ENCODE measurements at places on chromosomes 7 and 10.

DNA sequence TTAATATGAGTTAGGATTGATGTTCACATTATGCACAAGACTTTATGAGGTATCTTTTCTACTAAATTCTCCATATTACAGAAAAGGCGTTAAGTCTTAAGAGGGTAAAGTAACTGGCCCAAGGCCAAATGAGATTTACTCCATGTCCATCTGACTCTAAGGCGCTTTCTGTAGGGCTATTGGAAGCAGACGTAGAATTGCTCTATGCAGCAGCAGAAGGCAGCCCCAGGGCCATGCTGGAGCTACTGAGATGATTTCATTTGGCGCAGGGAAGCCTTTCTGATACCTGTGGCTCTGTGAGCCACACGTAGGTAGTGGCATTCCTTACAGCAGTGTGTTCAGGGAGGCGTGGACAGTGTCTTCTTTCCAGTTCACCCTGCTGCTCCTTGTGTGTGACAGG lies 133.1 kb downstream of the SH2D4B start:
- DNase-seq = no peak

- no peak for DNase-seq
Measured at GRCh38 chr7:107032720-107033438, 11.6 kb upstream of the PRKAR2B start.

DNA sequence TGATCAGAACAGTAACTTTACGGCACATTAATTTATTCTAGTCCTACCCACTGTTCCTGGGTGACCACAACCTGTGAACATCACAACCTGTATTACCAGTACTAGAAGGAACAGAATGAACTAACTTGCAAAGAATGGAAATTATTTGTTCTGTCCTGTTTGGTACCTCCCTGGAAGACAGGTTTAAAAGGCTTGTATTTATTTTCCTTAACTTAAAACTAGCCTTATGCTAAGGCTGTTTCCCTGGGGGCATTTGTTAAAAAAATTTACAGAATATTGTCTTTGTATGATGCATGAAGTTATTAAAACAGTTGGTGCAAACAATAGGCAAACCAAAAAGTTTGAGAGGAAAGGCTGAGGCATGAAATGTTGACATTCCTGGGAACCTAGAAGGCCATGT lies 132.7 kb downstream of the DNAJC1 start:
- DNase-seq = no peak

GRCh38 chr7:87110778-87111177 lies 41.5 kb upstream of the DMTF1 start:
- DNase-seq = peak; percentile 51

DNA sequence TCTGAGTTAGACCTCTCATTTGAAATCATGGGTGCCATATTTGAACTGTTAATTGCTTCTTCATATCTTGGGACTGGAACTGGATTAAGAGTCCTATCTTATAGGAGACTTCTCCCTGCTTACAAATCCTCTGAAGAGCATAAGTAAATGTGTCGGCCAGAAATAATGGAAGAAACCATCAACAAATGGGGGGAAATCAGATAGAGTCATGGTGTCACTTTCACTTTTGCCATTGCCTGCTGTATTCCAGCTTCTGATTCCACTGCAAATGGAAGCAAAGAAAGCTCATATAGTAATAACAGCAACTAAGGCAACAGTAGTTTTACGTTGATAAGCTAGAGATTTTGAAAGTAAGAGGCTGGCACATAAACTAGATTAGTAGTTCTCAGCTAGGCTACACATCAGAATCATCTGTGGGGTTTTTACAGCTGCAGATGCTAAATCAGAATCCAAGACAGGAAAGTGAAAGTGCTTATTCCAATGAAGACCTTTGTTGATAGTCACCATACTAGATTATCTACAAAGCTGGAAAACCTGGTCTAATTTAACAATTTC lies 12.3 kb upstream of the CRPPA start:
- no peak for DNase-seq

- no peak for DNase-seq
Measured at GRCh38 chr7:127536741-127537140, 48.7 kb downstream of the GCC1 start.

- DNase-seq = no peak
Measured at GRCh38 chr7:51620706-51621105, 304.1 kb upstream of the COBL start.

GRCh38 chr10:6501931-6502330 lies 78.1 kb downstream of the PRKCQ start:
- no peak for DNase-seq

- no peak for DNase-seq
Measured at GRCh38 chr10:104935656-104936055, 294.6 kb downstream of the SORCS3 start.

- DNase-seq = peak; percentile 14
Measured at GRCh38 chr7:80018941-80019808, 115.5 kb upstream of the GNAI1 start.

DNA sequence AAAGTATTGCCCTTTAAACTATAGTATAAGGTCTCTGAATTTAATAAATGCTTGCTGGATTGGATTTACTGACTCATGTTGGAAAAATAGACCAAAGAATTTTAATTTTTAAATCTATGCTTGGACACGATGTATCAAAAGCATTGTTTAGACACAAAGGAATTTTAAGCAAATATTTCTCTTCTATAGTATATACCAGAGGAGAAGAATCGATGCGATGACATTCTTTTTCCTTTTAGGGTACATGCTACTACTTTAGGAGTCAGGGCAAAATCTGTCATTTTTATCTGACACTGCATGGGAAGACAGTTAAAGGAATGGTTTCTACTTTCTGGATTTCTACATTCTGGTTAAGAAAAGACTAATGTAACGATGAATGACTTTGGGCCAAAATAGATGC lies 339.9 kb downstream of the BMPER start:
- no peak for DNase-seq

- DNase-seq = no peak
Measured at GRCh38 chr7:151206914-151207313, 3.4 kb downstream of the H2BK1 start.

GRCh38 chr7:9962742-9963141 lies 1010.9 kb upstream of the PHF14 start:
- DNase-seq = no peak

GRCh38 chr10:3330663-3331062 lies 158.1 kb upstream of the PITRM1 start:
- DNase-seq = peak; percentile 76

DNA sequence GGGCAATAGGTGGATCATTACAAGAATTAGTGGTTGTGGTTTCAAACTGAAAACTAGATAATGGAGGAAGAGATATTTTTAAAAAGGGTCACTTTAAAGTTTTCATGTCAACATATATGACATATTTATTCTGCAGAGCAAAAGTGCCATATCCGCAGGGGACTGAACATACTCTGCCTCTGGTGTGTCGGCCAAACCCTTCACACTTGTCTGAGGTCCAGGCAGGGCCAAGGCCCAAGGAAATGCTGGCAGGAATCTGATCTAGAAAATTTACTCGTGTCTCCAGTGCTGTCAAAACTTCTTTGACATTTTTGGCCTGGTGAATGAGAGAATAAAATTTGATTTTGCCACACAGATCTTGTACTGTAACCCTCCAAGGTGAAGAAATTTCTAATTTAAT lies 562.3 kb downstream of the CCSER2 start:
- no peak for DNase-seq

- no peak for DNase-seq
Measured at GRCh38 chr10:90373911-90374310, 483.9 kb downstream of the HTR7 start.

DNA sequence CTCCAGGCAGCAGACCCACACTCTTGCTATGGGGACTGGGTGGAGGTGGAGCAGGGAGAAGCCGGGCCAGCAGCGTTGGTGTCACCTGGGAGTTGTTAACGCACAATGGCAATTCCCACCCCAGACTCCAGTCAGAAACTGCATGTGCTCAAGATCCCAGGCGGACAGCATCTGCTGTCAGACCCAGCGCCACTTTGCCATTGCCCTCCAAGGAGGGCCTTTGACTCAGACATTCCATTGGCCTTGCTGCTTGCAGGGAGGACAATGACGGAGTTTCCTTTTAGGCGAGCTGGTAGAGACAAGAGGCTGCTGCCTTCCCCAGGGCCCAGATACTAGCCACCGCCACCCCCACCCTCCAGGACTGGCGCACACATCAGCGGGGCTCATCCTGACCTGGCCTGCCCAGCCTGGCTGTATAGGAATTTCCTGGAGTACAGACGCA lies 34.5 kb downstream of the ZNF775 start:
- peak; percentile 12 for DNase-seq

- DNase-seq = no peak
Measured at GRCh38 chr10:89091496-89091895, 100.9 kb downstream of the FAS start.

DNA sequence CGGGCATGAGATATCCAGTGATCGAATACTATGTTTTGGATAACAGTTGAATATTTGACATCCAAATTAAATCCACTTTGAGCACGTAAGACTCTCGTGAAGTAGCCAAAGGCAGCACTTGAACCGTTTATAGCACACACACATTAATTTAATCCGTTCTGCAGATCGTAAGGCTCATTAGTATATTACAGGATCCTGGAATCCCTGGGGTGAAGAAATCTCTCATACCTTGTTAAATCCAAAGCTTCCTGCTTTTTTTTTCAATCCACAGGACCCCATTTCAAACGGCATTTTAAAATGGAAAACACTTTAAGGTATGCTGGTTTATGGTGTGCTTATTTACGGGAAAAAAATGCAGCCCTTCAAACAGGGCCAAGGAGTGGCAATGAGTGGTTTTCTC lies 158.4 kb upstream of the ADARB2 start:
- DNase-seq = no peak

DNA sequence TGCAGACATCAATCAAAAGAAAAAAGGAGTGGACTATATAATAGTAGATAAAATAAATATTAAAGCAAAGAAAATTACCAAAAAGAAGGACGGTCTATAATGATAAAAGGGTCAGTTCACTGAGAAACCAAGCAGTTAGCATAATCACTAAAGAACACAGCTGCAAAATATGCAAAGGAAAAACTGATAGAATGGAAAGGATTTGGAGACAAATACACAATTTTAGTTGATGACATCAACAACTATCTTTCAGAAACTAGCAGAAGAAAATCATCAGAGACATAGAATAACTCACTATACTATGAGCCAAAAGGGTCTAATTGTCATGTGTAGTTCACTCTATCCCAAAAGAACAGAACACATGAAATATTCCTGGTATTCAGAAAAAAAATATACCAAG lies 316.4 kb upstream of the IGFBP3 start:
- no peak for DNase-seq

GRCh38 chr10:102085336-102085735 lies 20.2 kb downstream of the HPS6 start:
- DNase-seq = no peak

- DNase-seq = no peak
Measured at GRCh38 chr7:47479821-47480575, 101.9 kb downstream of the TNS3 start.

- DNase-seq = peak; percentile 50
Measured at GRCh38 chr10:98316661-98317060, 48.7 kb upstream of the LOXL4 start.

DNA sequence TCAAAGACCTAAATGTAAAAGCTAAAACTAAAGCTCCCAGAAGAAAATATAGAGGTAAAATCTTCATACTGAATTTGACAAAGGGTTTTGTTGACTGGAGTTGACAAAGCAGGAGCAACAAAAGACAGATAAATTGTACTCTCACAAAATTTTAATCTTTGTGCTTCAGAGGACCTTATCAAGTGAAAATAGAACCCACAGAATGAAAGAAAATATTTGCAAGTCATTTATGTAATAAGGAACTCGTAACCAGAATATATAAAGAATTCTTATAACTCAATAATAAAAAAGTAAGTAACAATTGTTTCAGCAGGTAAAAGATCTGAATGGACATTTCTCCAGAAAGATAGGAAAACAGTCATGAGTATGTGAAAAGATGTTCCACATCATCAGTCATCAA lies 62.0 kb upstream of the SRRM3 start:
- no peak for DNase-seq

- DNase-seq = peak; percentile 76
Measured at GRCh38 chr7:46554688-46555422, 633.8 kb upstream of the IGFBP3 start.

GRCh38 chr10:88174391-88174790 lies 311.0 kb downstream of the PTEN start:
- DNase-seq = no peak

DNA sequence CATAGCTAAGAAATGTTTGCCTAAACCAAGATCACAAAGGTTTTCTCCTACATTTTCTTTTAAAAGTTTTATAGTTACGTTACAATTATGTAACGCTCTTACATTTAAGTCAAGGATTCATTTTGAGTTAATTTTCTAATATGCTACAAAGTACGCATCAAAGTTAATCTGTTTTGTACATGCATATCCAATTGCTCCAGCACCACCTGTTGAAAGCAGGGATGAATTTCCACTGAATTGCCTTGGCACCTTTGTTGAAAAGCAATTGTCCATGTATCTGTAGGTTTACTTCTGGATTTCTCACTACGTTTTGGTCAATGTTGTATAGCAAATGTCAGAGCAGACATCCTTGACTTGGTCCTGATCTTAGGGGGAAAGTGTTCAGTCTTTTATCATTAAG lies 59.6 kb downstream of the NEUROG3 start:
- no peak for DNase-seq

GRCh38 chr10:50927522-50928189 lies 42.2 kb upstream of the A1CF start:
- DNase-seq = no peak

DNA sequence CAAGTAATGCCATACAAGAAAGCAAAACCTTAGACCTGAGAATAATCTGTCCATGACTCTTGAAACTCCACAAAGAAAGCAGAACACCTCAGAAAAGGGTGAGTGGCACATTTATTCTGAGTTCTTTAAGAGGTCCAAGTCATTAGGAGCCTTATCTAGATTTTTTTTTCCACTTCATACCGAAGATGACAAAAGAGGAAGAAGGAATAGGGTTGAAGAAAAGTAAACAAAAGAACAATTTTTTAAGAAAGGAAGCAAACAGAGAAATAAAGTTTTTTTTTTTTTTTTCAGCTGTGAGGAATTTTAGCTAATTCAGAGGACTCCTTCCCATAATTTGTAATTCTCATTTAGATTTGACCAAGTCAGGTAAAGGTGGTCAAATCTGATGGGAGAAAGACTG lies 13.1 kb upstream of the MTPN start:
- no peak for DNase-seq

All from astrocyte (in vitro differentiated cells and primary cell).